Heart right ventricle (tissue), 16 donors: ENCODE measurements at places on chromosomes 13 and 19.
A peak's percentile ranks its signal among the peaks of the same experiment; 100 is the strongest.

GRCh38 chr13:88958821-88959220 lies 1287.7 kb downstream of the SLITRK5 start:
- DNase-seq: no peak

DNA sequence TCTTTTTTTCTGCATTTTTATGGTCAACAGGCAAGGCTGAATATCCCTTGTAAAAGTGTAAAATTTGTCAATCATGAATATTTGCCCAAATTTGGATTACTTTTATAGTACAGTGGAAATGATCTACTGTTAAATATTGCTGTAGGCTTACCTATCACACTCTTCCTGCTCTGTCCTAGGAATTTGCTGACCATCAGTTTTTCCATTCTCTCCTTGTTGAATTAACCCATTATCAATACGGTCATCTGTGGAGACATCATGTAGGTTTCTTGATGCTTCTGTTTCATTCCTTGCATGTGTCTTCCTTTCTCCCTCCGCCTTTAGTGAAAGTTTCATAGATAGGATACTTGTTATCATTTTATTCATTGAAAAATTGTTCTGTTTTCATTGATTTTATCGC lies 139.6 kb upstream of the TUBA3C start:
- no peak for DNase-seq

DNA sequence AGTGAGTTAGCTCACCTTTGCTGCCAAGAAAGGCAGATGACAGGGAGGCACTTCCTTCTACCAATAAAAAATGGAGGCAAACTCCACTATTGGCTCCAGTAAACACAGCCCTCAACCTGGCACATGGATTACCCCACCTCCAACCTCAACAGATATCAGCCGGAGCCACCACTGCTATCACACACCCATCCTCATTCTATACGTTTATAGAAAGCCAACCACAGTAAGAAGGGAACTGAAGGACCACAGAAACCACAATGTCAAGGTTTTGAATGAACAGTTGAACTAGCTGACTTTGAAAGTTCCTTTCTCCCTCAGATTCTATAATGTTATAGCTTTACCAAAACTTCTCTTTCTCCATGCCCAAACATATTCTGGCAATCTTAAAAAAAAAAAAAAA lies 526.2 kb downstream of the UQCRFS1 start:
- DNase-seq: no peak

GRCh38 chr13:50682966-50683365 lies 160.5 kb downstream of the DLEU7 start:
- DNase-seq: no peak

GRCh38 chr13:31827707-31828106 lies 88.4 kb downstream of the RXFP2 start:
- DNase-seq: no peak

DNA sequence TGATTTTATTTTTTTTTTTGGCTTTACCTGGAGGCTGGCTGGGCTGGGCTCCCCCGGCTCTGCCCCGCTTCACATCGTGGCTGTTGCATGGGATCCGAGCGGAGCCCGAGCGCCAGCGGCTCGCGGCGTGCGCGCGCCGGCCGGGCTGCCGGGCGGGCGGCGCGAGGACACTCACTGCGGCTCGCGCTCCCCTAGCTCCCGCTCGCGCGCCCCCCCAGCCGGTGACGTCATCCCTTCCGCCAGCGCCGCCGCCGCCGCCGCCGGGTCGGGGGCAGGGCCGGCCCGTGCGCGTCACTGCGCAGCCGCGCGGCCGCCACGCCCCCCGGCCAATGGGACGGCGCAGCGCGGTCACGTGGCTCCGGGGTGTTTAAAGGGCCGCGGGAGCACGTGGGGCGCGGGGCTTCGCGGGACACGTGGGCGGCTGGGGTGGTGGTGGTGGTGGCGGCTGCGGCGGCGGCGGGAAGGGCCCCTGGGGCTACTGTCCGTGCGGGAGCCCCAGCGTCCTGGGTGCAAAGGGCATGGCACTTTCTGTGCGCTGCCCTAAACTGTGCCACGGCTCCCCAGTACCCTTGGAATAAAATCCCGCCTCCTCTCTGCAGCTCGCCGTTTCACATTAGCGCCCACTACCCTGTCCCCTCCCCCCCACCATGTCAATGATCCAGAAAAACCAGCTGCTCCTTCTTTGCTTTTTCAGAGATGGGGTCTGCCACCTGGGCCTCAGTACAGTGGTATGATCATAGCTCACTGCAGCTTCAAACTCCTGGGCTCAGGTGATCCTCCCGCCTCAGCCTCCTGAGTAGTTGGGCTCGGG lies at the start of gene PTPRS:
PTPRS (minus strand) TSS at position 176 of the 811 bp plus-strand sequence. CDS start 54,672 bp downstream, outside the sequence.
- peak; percentile 86 for DNase-seq

- DNase-seq: no peak
Observed at GRCh38 chr13:51562011-51562671, 22.1 kb upstream of the WDFY2 start.

DNA sequence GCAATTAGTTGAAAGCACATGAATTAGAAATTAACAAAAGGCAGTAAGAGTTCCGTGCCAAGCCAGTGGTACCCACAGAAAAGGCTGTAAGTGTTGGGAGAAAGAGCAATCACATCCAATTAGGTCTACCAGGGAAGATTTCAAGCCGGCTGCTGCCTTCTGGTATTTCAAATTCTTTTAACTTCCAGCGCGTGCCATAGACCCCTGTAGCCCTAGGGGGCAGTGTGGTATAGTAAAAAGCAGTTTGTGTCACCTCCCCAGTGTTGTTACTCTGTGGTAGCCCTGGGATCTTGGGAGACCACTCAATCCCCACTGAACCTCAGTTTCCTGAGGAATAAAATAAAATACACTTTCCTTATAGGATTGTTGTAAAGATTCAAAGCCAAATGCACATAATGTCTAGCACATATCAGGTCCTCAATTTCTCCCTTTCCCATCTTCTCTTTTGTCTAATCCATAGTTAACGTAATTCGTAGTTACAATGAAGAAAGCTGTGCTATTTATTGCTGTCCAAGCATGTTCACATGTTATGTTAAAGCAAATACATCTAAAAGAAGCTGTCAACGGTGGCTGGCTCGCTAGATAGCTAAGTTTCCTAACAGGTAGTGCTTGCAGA lies 230.2 kb downstream of the TDRD3 start:
- no peak for DNase-seq

DNA sequence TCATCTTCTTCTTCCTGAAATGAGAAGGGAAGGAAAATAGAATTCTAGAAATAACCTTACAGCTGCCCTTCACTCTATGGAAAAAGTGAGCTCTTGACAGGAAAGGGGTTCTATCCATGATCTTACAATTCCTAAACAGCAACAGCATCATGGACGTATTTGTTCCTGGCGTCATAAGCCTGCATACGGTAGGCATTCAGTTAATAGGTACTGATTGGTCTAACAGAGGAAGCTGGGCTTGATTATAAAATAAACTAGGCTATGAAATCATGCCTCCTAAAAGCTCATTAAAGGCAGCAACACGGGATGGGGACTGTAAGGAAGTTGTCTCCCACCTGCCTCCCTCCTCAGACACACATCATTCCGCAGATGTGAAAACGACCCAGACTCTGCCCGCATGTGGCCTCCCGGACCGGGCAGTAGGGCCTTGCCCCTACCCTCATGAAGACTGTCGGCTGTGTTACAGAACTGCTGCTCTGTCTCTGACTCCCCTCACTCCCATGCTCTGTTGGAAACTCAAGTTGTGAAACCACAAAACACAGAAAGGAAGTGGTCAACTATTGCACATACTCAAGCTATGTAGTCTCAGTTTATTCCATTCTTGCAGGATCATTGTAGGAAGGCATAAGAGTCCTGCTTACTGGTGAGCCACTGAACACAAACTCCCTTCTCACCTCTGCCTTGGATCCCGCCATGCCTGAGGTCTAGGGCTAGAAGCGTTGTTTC lies 129.8 kb downstream of the DLEU7 start:
- DNase-seq: no peak

- DNase-seq: no peak
Observed at GRCh38 chr13:110018009-110018408, 231.6 kb upstream of the IRS2 start.

- DNase-seq: peak; percentile 52
Observed at GRCh38 chr19:4597975-4598671, 38.6 kb upstream of the SEMA6B start.

DNA sequence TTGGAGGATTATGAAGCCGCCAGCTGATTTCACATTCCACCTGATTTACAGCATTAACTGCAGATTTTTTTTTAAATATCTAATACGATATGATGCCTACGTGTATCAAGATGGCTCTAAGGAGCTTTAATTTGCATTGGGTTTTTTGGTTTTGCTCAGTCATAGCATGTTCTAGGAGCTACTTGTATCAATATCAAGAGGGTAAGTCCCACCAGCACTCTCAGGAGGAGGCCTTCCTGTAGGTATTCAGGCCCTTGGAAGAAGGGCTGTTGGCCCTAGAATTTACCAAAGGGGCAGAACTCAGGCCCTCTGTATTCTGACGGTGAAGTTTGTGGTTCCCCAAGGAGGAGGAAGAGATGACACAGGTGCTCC lies 97.2 kb upstream of the IPO5 start:
- DNase-seq: no peak

DNA sequence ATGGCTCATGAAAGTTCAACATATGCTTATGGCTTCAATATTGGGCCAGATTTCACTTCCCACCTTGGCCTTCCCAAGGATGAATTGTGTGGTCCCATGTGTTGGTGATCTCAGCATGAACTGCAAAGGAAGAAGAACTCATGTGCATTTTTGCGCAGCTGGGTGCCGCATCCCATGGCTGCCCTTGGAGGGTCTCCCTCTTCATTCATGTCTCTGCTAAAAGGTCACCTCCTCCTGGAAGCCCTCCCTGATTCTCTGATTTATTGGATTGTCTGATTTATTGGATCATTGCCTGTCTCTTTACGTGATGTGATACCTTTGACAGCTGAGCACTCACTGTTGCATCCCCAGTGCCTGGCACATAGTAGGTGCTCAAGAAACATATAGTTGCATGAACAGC lies 1.7 kb upstream of the CYP4F8 start:
- no peak for DNase-seq

- no peak for DNase-seq
Observed at GRCh38 chr13:67977066-67977465, 746.9 kb upstream of the PCDH9 start.

- DNase-seq: no peak
Observed at GRCh38 chr19:40274585-40275544, 10.3 kb downstream of the AKT2 start.

DNA sequence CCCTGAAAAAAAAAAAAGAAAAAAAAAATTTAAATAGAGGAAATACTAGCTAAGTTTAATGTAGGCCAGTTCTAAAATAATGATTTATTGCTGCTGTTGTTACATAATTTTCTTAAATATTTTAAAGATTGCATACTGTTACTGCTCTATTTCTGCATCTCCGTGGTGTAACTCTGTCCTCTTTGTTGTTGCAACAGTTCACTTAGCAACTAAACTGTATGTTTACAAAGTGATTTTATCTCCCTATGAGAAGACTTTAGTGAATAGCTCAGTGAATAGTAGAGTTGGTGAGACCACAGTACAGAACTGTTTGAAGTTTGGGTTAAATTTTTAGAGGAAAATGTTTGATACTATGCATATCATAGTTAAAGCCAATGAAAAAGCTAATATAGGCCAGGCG lies 19.4 kb downstream of the BRCA2 start:
- no peak for DNase-seq

GRCh38 chr13:27728271-27728670 lies 64.0 kb upstream of the GSX1 start:
- no peak for DNase-seq

- DNase-seq: no peak
Observed at GRCh38 chr19:39659791-39660190, 4.1 kb downstream of the LGALS16 start.

DNA sequence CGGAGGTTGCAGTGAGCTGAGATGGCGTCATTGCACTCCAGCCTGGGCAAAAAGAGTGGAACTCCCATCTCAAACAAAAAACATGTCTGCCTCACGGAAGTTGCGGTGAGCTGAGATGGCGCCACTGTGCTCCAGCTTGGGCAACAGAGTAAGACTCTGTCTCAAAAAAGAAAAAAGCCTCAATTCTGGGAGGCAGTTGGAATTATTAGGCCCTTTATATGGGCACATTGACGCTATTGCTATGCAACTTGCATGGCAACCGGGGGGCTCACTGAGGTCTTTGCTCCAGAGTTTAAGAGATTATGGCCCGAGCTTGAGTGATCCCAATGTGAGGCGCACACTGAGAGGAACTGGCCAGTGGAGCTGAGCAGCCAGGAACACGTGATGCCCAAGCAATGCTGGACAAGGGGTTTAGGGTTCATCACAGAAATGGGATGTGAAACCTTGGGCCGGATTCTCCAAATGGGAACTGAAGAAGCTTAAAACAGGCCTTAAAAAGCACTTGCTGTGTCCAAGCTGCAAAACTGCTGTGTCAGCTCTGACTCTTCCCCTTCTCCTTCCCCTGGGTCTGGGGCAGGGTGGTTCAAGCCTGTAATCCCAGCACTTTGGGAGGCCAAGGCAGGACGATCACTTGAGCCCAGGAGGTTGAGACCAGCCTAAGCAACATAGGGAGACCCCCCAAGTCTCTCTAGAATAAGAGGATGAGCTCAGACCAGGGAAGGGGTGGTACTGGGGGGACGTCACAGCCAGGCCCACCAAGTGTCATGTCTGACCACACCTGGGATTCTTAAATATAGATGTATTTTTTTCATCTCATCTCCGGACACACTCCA lies 2.5 kb downstream of the FTL start:
- DNase-seq: no peak
